ENCODE measurements at places on chromosomes 3 and 15.

- no peak for DNase-seq
Measured at GRCh38 chr15:75234191-75234810, 23.8 kb upstream of the GOLGA6C start.

- no peak for DNase-seq
Measured at GRCh38 chr3:133757701-133758567, 11.7 kb downstream of the TF start.

GRCh38 chr15:69623392-69624154, 171.0 kb downstream of the RPLP1 start:
- no peak for DNase-seq

DNA sequence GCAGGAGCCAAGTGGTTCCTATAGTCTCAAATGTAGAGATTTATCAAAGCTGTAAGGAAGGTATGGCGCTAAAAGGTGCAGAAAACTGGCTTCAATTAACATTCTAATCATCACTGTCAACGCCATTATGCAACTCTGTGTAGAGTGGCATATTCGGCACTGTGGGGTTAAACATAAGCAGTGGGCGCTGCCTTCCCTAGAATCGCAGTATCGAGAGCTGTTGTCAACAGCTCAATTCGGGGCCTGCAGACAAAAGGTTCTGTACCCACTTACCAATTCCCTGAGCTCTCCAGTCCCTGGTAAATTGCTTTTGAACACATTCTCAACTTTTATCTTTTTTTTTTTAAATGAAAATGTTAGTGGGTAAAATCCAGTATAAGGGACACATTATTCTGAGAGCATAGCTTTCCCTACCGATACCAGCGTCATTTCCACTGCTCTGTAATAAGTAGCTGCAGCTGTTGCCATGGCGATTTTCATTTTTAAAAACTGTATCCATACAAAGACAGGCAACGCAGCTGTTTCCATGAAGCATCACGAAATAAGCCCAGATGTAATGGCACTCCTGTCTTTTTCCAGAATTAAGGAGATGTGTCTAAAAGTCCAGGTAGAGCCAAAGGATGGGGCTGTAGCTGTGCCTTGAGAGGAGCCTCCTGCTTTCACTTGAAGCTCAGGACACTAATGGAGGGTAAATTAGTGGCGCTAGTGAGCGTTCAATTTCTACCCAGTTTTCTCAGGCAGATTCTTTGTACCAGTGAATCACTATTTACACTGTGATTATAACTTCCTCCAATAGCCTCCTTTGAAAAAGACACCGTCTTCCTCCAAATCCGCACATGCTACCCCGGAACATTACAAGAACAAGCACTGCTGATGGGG, 250.3 kb downstream of the SLC9A9 start:
- no peak for DNase-seq

- DNase-seq, result no peak
Measured at GRCh38 chr3:141388395-141388794, 20.1 kb downstream of the ZBTB38 start.

DNA sequence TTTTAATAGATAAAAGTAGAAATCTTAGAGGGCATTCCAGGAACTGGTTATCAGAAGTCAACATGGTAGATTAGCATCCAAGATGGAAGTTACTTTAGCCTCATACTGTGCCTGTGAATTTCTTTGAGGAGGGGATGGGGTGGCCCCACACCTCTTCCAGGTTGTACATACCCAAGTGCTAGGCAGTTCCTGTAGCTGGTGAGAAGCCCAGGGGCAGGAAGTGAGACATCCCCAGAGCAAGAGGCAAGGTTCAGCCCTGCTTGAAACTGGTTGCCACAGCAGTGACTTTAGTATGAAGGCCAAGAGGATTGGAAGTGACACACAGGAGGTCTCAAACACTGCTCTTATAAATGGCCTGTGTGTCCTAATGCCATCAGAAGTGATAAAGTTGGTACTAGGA, 11.9 kb downstream of the GTPBP8 start:
- no peak for DNase-seq

DNA sequence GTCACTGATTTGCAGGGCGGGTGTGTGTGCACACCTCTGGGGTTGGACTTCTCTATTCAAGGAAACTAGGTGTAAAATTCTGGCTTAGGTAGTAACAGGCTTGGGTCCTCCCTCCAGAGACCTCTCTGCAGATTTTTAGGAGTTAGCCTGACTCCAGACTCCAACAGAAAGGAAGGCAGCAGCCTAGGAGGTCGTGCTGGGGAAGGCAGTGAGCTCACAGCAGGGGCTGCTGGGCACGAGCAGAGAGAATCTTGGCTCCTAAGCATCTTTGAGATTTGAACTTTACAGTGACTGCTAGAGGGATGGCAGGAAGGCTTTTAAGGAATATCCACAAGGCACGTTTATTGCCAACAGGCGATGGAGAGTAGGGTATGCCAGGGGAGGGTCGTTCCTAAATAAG, 612.6 kb downstream of the FOXP1 start:
- DNase-seq, result no peak
